Cerebellar cortex (tissue), 1 donor: ENCODE measurements at places on chromosomes 5 and 9.
A peak's percentile ranks its signal among the peaks of the same experiment; 100 is the strongest.

DNA sequence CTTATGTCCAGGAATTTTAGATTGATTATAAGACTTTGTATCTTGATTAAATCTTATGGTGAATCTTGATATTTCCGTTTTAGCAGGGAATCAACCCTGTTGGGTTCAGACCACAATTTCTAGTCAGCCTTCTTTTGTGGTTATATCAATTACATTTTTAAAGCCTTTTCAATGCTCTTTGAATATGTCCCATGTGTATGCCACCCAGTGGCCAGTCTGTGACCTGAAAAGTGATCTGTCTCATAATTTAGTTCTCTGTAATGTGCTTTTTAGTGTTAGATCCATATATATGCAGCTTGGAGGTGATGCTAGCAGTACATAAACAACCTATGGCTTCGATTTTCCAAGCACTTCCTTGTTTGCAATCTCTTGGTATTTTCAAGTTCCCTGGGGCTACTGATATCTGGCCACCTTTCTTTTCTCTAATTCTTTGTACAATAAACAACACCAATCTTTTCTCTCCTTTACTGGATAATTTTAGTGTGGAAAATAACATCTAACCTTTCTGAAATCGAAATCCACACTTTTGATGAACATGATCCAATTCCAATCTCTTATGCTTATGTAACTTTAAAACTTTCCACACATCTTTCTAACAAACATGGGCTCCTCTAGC is 28.8 kb downstream of the PDE8B start:
- DNase-seq: no peak

DNA sequence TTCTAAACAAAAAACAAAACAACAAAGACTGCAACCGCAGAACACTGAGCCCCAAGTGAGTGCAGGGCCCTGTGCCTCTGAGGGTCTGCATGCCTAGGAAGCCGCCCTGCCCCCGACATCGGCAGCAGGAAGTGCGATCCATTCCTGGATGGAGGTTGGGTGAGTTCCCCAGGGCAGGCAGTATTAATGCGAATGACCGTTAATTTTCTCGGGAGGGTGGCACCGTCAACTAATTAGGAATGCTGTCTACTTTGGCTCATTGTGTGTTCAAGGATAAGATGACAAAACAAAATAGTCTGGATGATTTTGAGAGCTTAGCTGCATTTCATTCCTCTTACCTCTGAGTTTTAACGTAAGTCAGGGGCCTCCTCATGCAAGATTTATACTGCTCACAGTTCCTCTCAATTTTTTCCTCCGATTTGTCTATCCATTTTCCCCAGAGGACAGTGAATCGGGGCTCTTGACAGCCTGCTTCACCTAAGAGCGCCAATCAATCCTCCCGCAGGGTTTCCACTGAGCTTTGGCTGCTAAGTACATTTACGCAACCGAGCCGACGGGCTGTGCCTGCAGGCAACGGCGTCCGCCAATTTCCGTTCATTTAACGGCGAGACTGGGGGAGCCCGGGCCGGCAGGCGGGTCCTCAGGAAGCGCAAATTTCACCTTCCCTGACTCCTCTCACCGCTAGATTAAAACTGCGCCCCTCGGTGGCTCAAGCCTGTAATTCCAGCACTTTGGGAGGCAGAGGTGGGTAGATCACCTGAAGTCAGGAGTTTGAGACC is 2.9 kb upstream of the NXNL2 start:
- peak; percentile 65 for DNase-seq

DNA sequence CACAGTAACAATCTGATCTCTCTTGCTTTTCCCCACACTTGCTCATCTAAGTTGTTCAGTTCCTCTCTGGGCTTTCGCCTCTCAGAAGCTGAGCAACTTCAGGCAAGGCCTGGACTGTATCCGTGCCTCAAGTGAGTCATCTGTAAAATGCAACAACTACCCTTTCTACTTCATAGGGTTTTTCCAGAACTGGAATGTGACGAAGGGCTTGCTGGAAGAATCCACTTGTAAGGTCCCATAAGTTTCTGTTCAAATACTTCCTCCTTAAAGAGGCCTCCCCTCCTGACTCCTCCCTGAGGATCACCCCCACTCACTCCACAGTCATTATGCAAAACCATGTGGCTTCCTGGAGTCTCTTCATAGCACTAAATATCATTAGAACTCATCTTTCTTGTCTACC is 17.5 kb upstream of the INSYN2B start:
- no peak for DNase-seq

GRCh38 chr5:92163906-92164305 is 780.8 kb upstream of the ARRDC3 start:
- no peak for DNase-seq

DNA sequence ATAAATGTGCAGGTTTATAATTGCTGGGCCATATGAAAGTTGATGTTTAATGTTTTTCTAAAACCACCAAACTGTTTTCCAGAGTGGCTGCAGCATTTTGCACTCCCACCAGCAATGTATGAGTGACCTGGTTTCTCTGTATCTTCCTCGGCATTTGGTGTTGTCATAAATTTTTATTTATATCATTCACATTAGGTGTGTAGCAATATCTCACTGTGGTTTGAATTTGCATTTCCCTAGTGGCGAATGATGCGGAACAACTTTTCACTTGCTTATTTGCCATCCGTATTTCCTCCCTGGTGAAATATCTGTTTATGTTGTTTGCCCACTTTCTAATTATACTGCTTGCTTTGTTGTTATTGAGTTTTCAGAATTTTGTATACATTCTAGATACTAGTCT is 295.7 kb upstream of the TUT7 start:
- no peak for DNase-seq

DNA sequence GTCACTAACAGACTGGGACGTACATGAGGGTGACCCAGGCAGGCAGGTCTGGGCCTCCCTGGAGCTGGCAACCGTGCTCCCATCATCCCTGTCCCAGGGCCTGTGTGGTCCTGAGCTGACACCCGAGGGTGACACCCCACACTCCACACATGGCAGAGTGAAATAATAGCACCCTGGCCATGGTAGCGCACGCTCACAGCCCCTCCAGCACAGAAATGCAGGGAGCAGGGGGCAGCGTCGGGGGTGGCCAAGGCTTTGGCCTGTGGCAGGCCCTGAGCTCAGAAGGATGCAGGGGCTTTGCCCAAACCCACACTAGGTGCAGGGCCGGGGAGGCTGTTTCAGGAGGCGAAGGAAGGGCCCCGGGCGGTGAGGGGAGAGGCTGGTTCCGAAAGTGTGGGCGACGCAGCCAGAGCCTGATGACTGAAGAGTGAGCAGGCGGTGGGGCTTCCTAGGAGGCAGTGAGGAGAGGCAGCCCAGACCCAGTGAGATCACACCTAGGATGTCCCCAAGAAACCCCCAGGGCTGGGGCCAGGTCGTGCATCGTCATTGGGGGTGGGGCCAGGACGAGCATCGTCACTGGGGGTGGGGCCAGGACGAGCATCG is 12.9 kb downstream of the OR2V2 start:
- DNase-seq: peak; percentile 79

GRCh38 chr9:72332351-72332750 is 32.7 kb downstream of the ZFAND5 start:
- DNase-seq: no peak

- no peak for DNase-seq
Measured at GRCh38 chr5:111892949-111893348, 136.0 kb upstream of the NREP start.

- DNase-seq: no peak
Measured at GRCh38 chr5:61186634-61187033, 24.4 kb upstream of the SMIM15 start.

DNA sequence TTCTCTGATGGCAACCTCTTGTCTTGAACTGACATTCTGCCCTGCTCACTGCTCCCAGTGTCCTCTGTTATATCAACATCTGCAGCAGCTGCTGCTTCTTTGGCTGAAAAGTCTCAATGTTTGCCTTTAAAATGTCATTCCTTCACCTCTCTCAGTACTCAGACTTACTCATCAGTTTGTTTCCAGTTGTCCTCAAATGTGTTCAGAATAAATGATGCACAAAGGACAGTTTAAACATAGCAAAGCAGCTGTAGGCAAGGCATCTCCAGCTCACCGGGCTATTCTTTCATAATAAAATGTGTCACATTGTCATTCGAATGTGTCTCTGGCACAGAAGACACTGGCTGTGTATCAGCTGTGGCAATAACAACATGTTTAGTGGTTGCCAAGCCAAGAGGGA is 590.9 kb upstream of the ZNF608 start:
- no peak for DNase-seq

DNA sequence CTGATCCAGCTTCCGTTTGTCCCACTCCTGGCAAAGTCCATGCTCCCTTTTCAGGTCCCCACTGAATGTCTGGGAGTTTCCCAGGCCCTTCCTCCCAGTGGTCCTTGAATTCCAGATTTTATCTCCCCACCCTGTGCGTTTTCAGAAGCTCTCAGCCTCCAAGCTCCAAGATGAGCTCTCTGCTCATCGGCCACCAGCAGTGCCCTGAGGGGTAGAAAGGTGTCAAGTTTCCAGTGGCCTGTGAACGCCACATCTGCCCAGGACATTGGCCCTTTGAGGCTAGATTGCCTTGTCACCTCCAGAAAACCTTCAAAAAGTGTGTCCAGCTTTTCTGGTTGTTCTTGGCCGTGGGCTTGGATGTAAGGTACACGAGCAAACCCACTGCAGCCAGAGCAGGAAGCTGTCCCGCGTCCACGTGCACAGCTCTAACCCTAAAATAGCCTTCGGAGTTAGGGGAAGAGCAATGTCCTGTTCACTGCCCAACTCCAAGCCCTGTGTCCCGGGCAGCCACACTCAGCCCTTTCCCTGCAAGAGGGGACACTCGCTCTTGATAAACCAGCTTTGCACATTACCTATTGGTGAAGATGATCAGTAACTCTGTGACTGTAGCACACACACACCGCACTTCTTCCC is 10.9 kb upstream of the LRRC14B start:
- no peak for DNase-seq

DNA sequence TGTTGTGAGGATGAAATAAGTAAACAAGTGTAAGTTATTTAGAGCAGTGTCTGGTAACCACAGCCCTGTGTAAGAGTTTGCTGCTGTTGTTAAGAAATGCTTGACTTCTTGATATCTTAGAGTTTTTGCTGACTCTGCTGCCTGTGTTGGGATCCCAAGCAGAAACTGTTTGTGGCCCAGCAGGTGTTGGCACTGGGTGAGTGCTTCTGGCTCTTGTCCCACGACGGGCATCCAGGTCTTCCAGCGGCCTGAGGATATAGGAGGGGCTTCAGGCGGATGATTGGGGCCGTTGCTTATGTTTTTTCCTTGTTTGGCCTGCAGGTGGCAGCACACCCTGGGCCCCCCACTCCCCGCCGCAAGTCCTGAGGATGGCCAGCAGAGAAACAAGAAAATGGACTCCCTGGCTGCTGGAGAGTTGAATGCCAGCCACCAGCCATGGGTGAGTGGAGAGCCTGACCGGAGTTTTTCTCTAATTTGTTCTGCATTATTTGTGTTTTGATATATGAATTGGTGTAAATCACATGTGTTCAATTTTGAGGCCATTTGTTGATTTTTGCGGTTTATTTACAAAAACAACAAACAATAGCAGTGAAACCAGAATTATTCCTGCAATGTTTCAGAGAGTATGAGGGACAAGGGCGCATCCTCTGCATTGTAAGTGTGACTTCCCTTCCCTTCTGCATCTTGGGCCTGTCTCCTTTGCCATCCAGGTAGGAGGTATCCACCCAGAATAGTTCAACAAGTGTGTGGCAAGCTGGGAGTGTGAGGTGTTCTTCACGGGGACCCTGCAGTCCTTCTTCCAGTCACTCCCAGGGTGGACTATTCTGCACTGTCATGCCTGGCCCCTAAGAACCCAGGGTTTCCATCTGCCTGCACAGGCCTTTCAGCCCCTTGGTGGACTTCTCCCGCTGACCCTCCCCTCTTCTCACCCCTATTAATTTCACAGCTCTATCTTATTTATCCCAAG is 50.3 kb downstream of the SLC22A5 start:
- peak; percentile 85 for DNase-seq

DNA sequence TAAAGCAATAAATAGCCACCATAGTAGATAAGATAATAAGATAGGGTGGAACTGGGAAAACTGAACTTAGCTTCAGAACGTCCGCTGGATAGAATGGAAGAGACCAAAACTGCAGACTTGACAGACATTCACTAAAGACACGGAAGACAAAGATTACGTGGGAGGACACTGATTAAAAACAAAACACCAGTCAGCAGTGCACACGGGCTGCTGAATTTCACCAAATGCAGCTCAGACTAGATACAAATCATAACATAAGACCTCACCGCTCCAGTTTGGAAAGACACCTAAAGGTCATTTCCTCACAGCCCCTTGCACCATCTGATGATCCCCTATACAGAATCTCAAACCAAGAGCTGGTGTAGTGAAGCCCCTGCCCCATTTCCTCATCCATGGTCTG is 2.9 kb upstream of the OR2Y1 start:
- no peak for DNase-seq

- DNase-seq: no peak
Measured at GRCh38 chr5:16135003-16135402, 44.6 kb downstream of the MARCHF11 start.

GRCh38 chr9:121581786-121582600 is 69.4 kb upstream of the DAB2IP start:
- no peak for DNase-seq

DNA sequence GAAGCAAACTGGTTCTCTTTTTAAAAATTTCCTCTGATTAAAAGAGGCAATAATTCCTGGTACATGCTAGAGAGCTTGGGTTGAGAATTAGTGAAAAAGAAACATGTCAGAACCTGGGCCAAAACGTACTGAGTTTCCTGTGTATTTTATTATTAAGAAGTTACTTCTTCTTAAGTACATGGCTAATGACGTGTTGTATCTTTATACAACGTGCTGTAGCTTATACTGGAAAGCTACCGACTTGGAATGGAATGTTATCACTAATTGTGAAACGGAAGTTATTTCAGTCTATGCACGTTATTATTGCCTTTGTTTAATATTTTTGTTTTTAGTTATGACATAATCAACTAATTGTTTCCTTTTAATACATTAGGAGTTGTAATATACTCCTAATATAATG is 43.1 kb downstream of the ZNF366 start:
- no peak for DNase-seq

GRCh38 chr9:89042984-89043383 is 51.7 kb downstream of the S1PR3 start:
- no peak for DNase-seq

GRCh38 chr9:127723444-127723843 is 7.6 kb downstream of the TTC16 start:
- no peak for DNase-seq

DNA sequence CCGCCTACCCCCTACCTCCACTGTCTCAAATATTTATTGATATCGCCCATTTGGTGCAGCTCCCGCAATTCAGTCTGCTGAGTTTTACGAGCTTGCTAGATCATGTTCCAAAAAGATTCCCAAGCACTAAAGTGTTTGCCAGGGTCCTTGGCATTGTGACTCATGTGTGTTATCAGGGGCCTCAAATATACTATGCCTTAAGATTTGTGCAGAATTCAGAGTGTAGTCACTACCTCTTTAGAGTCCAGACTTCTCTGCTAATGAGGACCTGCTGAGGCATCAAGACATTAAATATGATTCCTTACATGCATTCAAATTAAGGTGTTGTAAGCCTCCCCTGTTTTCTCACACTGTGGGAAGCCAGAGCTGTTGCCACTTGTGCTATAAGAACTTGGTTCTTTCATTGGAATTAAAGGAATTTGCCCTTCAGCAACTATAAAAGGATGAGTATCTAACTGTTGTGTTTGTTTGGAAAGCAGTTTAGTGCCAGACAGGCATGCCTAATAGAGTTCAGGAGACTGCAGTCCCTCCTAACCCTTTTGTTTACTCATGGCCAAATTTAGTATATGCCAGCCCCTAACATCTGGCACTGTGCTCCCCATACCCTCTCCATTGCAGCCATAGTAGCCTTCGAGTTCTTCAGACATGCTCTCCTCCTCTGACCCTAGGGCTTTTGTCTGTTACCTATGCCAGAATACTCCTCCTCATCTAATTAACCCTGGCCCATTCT is 316.4 kb downstream of the NR3C1 start:
- DNase-seq: no peak

GRCh38 chr5:149404746-149405549 is 25.9 kb upstream of the IL17B start:
- DNase-seq: no peak
